ENCODE measurements at places on chromosomes 13 and 19.

- DNase-seq, result no peak
Observed at GRCh38 chr13:20412691-20413355, 112.8 kb downstream of the CRYL1 start.

- DNase-seq, result no peak
Observed at GRCh38 chr13:72567566-72567965, 159.9 kb downstream of the MZT1 start.

- DNase-seq, result no peak
Observed at GRCh38 chr19:54094426-54095000, 6.1 kb downstream of the OSCAR start.

DNA sequence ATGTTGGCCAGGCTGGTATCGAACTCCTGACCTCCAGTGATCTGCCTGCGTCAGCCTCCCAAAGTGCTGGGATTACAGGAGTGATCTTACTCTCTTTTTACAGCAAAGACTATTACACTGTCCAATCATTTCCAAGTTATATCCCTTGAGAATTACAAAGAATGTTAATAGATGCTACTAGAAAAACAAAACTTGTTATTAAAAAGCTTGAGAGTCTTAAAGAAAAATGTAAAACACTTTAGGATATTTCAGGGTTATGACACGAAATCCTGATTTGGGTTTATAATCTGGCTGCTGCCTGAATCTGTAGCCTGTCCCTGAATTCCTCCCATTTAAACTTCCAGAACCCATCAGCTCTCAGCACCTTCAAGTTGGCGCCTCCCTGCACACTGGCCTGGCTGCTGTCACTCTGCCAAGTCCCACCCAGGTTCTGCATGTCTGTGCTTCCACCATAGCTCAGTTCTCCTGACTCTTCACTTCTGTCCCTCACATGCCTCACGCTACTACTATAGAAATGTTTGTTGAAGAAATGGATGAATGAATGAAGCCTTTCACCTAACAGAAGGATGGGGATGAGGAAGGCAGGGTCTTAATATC, 55.8 kb upstream of the RFXAP start:
- DNase-seq, result no peak

DNA sequence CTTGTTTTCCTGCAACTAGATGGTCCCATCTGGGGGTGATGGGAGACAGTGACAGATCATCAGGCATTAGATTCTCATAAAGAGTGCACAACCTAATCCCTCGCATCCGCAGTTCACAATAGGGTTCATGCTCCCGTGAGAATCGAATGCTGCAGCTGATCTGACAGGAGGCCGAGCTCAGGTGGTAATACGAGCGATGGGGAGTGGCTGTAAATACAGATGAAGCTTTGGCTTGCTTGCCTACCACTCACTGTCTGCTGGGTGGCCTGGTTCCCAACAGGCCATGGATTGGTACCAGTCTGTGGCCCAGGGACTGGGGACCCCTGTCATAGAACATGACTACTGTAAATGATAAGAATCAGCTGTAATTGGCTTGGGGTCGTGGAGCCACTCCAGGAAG, 28.0 kb downstream of the WDR88 start:
- no peak for DNase-seq

- no peak for DNase-seq
Observed at GRCh38 chr19:48379058-48379457, 12.3 kb downstream of the KDELR1 start.

GRCh38 chr13:105847527-105848291, 687.8 kb downstream of the EFNB2 start:
- peak; percentile 40 for DNase-seq

GRCh38 chr13:114047358-114047881, 73.5 kb upstream of the C13orf46 start:
- no peak for DNase-seq

DNA sequence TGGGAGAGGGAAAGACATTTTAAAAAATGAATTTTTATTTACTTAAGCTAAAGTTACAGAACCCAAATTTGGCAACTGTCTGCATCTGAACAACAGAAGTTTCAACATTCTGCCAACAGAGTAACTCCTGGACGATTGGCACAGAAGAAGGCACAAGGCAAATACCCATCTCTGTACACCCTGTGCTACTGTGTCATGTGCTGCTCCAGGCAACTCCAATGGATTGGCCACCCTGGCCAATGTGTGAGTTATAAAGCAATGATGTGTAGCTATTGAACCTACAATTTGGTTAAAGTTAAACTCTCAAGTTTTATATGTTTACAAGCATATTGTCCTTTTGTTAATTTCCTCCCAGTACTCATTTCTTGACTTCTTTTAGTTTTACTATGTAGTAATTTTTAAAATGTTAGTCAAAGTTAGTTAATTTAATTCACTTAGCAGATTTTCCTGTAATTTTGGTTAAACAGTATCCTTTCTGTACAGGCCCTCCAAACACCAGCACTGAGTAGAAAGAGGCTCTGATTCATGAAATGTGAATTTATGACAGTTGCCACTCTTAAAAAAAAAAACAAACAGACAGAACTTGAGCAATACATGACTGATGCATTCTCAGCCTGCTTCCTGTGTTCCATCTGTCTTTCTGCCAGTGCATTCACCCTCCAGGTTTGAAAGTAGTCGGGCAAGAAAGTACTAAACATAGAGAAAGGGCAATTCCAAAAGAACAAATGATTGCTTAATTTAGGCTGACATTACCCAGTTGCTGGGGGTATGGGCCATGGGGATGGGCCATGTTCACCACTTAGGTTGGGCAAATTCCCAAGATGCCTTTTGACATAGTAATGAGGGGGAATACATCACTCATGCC, 5.9 kb downstream of the STARD13 start:
- DNase-seq, result no peak

DNA sequence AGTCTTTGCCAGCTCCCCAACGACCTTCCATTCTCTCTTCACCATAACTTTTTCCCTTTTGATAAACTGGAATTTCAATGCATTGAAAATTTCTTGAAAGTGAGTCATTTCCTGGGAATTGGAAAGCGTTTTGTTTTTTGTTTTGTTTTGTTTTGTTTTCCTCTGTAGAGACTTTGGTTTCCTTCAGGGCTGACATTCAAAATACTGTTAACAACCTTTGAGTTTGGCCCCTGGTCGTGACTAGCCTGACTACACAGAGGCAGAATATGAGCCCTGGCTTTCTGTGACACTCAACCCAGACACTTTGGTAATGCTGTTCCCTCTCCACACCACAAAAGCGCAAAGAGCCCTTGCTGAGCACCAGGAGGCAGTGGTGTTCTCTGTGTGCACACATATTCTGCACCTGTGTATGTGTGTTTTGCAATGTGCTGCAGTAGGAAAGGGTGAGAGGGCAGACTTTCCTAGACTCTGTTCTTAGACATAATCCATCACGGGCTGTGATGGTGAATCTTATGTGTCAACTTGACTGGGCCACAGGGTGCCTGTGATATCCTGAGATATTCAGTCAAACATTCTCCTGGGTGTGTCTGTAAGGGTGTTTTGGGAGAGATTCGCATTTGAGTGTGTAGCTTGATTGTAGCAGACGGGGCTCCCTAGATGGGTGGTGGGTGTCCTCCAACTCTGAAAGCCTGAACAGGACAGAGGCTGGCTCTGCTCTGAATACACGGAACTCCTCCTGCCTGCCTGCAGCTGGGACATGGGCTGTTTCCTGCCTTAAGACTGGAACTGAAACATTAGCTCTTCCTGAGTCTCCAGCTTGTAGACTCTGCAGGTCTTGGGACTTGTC, 29.5 kb upstream of the ANKRD10 start:
- peak; percentile 31 for DNase-seq

- peak; percentile 91 for DNase-seq
Observed at GRCh38 chr13:113064534-113065405, 40.8 kb upstream of the F7 start.
